Stimulated activated memory B cell treated with anti-CD40 and anti-IgM and Interleukin-4, amounts not matched to agents 10 μg/mL and 1 μg/mL and 100 μg/mL, for 72 hours (primary cell): ENCODE measurements at places on chromosomes 7 and 10.

GRCh38 chr7:144575456-144575855 is 172.0 kb upstream of the NOBOX start:
- ATAC-seq: no peak

- ATAC-seq: no peak
Measured at GRCh38 chr7:151378011-151378410, 31.8 kb downstream of the WDR86 start.

DNA sequence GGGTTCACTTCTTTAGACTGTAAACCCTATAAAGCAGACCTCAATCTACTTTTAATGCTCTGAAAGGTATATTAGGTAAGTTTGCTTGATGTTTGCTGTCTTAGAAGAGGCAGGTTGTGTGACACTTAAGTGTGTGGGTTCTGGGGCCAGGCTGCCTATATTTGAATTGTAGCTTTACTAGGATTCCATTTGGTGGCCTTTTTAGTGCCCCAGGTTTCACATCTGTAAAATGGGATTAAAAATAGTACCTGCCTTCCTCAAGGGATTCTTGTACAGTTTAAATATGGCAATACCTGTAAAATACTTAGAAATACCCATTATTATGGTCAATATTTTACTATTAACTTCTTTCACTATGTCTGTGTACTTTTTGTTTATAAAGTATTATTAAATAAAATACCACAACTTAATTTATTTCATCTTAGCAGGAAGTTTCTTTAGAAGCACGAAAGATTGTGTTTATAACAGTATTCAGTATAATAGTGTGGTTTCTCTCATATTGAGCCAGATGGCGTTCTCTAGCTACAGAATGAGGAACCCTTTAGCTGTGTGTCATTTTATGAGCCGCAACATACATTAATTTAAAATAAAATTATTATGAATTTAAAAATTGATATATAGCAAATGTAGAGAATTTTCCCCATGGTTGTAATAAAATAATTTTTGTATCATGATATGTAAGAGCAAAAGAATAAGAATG is 94.2 kb downstream of the CDK14 start:
- peak; percentile 64 for ATAC-seq

GRCh38 chr7:144771174-144771573 is 64.7 kb downstream of the TPK1 start:
- no peak for ATAC-seq

DNA sequence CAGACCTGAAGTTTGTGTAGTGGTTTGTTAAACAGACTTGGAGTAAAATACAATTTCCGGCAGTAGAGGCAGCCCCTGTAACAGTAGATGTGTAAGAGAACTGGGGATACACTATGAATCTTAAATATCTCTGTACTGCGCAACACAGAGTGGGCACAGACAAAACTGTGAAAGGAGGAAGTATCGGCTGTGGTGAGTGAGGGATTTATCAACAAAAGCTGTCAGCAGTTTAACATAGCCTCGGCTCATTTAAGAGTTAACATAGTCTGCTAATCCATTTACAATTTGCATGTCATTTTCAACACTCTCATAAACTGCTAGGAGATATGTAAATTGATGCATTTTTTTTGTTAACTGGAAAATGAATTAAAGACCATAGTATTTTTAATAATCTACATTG is 225.2 kb downstream of the ZWINT start:
- no peak for ATAC-seq

- ATAC-seq: peak; percentile 44
Measured at GRCh38 chr10:123007558-123008354, 839 bp downstream of the IKZF5 start.

- no peak for ATAC-seq
Measured at GRCh38 chr10:13503745-13504463, 24.9 kb downstream of the BEND7 start.

DNA sequence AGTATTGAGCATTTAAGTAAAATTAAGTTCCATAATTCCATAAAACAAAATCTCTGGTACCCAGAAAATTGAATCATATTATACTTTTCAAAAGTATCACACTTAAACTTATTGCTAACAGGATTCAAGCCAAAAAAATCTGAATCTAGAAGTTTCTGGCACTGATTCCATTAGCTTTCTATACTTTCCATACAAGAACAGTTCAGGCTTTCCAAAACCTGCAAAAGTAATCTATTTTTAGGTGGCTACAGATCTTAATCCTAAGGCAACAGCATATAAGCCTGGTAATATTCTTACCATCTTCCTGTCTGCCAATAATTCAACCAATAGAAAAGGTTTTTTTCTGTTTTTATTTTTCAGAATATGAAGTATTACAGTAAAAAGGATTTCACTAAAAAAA is 185.0 kb downstream of the CRPPA start:
- ATAC-seq: no peak

DNA sequence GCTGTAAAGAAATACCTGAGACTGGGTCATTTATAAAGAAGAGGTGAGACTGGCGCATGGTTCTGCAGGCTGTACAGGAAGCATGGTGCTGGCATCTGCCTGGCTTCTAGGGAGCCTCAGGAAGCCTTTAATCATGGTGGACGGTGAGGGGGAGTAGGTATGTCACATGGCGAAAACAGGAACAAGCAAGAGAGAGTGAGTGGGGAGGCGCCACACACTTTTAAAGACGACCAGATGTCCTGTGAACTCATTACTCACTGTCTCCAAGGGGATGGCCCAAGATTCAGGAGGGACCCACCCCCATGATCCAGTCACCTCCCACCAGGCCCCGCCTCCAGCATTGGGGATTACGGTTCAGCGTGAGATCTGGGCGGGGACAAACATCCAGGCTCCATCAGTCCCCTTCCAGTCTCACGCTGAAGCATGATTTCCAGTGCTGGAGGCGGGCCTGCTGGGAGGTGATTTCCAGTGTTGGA is 3.2 kb downstream of the ZNF316 start:
- no peak for ATAC-seq

DNA sequence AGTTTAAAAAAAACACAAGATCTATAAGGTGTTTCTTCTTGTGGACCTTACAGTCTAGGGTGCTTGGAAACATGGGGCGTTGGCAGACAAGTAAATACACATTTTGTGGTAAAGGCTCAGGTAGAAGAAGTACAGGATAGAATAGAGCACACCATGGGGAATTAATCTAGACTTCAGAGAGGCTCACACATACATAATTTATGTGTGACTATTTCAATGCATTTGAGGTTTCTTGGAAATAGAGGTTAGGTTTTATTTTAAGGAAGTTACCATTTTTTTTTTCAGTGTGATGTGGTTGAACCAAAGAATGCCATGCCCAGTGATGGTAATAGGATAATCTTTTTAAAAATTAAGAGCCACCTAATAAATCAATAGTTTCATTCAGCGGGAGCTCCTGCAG is 12.8 kb downstream of the CFTR start:
- ATAC-seq: no peak

- ATAC-seq: no peak
Measured at GRCh38 chr10:24690961-24691512, 32.6 kb downstream of the ARHGAP21 start.

GRCh38 chr10:70761727-70762350 is 23.3 kb downstream of the TBATA start:
- no peak for ATAC-seq

- ATAC-seq: no peak
Measured at GRCh38 chr7:84705706-84706105, 481.1 kb downstream of the SEMA3D start.

DNA sequence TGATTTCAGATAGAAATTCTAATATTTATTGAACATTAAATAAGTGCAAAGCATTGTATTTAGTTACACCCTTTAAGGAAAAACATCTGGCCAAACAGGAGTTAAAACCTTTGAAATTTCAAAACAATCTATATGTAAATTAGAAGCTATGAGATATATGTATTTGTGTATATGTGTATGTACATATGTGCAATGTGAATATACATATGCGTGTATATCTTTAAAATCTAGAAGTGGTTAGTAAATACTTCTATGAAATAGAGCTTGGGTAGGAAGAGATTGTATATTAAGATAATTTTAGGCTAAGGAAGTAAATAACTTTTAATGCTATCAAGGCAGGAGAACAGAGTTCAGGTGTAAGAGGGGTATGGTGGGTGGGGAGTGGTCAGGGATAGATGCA is 9.3 kb downstream of the WEE2 start:
- no peak for ATAC-seq

DNA sequence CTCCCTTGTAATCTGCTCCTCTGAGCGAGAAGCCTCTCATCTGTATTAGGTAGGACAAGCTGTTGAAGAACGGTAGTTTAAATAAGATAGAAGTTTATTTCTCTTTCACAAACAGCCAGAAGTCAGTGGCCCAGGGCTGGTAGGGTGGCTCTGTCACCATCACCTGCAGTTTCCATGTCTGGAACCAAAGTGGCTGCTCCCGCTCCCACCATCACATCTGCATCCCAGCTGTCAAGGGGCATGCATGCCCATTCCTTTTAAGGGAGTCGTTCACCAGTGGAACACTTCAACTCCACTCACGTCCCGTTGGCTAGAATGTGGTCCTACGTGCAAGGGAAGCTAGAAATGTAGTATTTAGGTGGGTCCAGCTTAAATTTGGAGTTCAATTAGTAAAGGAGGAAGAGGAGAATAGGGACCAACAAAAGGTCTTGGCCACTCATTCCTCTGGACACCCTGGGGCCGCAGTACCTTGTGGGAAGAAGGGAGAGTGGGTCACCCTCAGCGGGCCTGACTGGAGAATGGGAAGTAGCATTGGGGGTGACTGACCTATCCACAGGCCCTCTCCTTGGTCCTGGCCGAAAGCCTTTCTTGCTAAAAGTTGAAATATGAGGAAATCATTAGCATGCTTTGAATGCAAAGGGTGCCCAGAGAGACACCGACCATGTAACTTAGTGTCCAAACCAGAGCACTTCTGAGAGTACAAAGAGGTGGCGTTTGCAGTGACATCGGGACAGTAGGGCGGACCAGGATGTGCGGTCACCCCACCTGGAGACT is 48.0 kb downstream of the ELFN1 start:
- ATAC-seq: no peak

DNA sequence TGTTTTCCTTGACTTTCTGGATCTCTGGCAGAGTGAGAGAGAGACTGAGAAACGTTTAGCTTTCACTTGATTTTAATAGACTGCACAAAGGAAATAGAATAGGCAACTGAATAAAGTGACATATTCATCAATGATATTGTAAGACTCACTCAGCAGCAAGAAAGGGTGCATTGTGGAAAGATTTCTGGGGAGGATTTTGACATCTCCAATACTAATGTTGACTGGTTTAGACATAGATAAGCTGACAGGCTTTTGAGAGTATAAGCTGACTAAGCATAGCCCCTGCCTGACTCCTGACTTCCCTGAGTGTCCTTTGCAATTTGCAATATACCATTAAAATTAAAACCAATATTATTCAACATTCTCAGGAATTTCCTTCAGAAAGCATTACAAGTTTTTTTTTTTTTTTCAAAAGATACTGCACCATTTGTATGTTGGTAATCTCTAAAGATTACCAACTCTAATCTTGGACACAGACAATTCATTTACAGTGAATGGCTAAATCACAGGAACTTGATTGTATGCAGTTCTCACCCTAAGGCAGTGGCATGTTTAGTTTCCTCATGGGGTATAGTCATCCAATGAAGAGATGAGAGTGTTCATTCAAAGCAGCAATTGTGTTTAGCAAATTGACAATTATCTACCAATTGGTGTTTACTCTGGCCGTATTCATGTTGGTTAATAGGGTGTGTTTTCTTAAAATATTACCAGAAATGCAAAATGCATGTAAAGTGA is 325.6 kb downstream of the SORCS3 start:
- no peak for ATAC-seq

- peak; percentile 53 for ATAC-seq
Measured at GRCh38 chr10:35641676-35642034, 441 bp downstream of the FZD8 start.

GRCh38 chr7:69349291-69349690 is 249.0 kb upstream of the AUTS2 start:
- no peak for ATAC-seq

DNA sequence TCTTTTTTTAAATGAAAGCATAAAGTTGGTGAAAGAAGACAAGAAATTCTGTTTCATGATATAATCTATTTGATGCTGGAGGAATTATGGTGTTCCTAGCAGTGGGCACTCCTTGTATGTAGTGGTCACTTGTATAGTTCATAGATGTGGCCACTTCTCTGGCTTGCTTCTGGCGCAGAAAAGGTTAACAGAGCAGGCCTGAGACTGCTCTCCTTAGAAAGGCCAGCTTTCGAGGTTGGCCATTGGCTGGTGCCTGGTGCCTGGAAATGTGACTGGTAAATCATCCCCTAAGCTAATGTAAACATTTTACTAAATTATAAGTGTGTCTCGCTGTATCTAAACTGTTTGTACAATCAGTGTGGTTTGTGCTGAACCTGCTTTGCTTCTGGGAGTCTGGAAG is 276.1 kb downstream of the PHTF2 start:
- no peak for ATAC-seq

- peak; percentile 45 for ATAC-seq
Measured at GRCh38 chr10:3068968-3069737, 1.8 kb downstream of the PFKP start.

- ATAC-seq: peak; percentile 61
Measured at GRCh38 chr10:30812018-30812851, 182.7 kb upstream of the LYZL2 start.

DNA sequence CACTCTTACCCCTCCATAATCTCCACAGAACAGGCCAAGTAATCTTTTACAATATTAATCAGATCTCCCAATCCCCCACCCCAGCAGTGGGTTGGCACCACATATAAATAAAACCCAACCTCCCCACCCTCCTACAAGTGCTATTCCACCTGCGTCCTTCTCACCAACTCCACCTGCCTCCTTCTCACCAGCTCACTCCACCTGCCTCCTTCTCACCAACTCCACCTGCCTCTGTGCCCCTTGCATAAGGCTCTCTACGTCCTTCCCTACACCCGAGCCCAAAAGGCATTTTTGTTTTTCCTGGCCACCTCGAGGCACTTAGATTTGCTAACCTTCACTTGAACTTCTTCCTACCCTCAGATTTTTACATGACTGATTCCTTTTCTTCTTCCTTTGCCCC is 89.7 kb downstream of the ATE1 start:
- no peak for ATAC-seq

- ATAC-seq: no peak
Measured at GRCh38 chr7:138934861-138935260, 46.3 kb downstream of the KIAA1549 start.

DNA sequence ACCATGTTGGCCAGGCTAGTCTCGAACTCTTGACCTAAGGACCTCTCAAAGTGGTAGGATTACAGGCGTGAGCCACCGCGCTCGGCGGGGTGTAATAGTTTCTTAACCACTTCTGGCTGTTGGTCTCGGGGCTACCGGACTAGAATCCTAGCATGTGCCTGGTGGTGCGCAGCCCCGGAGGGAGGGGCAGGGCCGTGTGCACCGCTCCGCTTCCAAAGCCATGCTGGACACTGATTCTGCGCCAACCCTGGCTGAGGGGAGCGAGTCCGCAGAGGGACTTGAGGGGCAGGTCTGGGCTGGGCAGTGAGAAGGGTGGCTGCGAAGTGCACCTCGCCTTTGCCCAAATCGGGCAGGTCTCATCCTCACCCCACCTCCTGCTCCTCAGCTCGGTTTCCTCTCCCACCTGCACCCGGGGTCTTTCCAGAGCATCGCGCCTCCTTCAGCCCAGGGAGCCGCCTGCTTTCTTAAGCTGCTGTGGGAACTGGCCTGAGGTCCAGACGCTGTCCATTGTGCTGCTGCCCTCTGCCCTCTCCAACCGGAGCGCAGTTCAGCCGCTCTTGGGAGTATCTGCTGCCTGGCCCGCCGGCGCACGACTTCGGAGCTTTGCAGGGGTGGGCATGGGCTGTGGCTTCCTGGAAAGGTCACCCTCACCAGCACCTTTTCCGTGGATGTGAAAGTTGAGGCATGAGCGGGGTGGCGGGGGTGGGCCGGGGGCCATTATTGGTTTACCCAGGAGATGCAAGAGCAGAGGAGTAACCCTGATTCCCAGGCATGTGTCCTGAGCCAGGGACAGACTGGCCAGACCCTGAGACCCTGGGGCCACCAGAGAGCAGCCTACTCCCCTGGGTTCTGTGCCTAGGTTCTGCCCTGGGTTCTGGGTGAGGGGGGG is 422.6 kb upstream of the NUPR2 start:
- ATAC-seq: no peak
